ENCODE measurements at places on chromosomes 13 and 19. TPM values are rescaled to one million over a fixed set of nuclear protein-coding genes. Genes with fewer than 3 reads are reported as not detected.

Gene FOXA3
- 0.09 TPM for total RNA-seq

Gene MAST1
- 1.3 TPM for total RNA-seq

DNA sequence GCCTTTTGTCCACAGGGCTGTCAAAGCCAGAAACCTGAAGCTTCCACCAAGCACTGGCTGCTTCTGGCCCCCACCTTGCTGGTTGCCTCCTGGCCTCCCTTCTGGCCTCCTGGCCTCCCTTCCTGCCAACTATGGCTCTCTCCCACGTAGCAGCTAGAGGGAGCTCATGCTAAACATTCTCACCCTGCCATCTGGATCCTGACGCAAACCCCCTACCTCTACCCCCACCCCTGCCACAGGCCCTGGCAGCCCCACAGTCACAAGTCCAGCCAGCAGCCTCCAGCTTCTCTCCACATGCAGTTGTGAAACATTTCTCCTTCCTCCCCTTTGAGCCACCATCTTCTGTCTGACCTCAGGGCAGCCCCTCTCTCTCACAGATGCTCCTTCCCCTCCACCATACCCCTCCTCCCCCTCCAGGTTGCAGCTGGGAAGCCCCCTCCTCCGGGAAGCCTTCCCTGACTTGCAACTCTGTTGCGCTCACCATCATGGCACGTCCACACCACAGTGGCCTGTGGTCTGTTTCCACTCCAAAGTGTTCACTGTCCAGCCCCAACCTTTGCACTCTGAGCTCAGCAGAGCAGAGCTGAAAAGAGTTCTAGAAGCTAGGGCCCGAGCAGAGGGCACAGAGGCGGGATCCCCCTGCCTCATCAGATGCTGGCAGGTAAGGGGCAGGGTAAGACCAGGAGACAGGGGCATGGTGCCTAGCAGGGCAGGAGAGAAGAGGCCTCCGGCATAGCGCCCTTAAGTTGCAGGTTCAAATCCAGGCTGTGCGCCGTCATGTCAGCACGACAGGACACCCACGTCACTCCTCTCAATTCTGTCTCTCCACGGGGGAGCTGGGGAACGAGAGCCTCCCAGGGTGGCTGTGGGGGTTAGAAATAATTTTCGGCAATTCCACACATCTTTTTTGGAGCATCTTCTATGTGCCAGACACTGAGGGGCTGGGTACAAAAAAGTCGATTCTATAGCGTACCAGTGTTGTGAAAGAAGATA lies 7.3 kb downstream of the ADGRL1 start:
- DNase-seq, result no peak

Gene LGALS13
- total RNA-seq, result not detected

GRCh38 chr13:106038752-106039151 lies 496.7 kb downstream of the EFNB2 start:
- DNase-seq, result no peak

DNA sequence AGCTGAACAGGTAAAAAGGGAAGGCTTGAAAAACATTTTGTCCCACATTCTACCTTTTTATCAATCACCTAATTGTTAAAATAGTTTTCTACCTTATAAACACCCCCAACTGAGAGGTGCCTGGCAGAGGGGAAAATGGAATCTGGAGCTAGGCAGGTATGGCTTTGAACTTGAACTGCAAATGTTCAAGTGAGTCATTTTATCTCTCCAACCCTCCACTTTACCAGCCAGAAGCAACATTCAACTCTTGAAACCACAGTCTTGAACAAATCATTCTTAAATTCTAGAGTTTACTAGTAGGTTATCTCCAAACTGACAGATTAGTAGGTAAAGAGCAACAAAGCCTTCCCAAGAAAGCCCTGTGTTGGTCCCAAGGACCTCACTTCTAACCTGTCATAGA lies 116.9 kb downstream of the ABCC4 start:
- DNase-seq, result no peak

Gene PTGIR
- not detected for total RNA-seq

- no peak for DNase-seq
These were observed 13.4 kb upstream of the TUBGCP3 start for GRCh38 chr13:112601371-112601770.

Gene LCP1
- total RNA-seq, result 177 TPM

GRCh38 chr13:93752541-93752940 lies 525.9 kb downstream of the GPC6 start:
- DNase-seq, result no peak

DNA sequence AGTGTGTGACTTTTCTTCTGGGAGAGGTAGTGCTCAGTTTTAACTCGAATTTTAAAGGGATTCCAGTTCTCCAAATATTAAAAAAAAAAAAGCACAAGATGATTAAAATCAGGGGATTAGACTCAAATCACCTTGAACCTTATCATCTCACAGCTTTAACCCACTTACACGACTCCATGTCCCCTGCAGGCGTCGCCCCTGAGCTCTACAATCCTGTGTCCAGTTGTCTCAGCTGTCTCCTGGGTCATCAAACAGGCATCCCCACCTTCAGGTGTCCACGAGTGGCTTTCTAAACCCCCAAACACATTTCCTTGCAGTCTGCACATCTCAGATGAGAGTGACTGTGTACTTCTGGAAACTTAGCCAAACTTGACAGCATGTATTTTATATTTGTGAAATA lies 14.1 kb downstream of the ZNF808 start:
- no peak for DNase-seq

Gene ERFL
- 1.9 TPM for total RNA-seq

GRCh38 chr13:77001963-77002587 lies 10.2 kb downstream of the CLN5 start:
- no peak for DNase-seq

Gene PEAK3
- 0.27 TPM for total RNA-seq

DNA sequence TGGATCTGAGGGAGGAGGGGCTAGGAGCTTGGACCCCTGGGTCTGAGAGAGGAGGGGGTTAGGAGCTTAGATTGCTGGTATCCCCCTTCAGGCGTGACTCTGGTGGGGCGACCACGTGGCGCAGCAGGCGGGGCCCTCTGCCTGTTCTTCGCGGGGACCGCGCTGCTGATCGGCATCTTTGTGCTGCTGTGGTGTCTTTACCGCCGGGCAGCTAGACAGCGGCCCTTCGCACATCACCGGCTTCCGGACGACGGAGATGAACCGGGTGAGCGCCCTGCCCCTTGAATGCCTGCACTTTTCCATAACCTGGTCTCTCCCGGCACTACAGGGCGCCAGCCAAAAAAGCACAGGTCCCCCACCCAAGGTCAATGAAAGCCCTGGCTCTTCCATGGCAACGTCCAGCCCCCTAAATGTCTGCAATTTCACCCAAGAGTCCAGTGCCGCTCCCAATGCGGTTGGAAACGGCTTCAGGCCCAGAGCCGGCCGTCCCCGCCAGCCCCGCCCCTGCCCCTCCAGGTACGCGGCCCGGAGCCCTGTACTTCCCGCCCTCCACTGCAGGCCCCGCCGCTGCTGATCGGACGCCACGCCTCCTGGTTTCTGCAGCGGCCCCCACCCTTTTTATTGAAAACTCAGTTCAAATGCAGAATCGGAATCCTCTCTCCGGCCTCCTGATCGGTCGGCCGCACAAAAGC lies 2.8 kb downstream of the GFY start:
- no peak for DNase-seq

DNA sequence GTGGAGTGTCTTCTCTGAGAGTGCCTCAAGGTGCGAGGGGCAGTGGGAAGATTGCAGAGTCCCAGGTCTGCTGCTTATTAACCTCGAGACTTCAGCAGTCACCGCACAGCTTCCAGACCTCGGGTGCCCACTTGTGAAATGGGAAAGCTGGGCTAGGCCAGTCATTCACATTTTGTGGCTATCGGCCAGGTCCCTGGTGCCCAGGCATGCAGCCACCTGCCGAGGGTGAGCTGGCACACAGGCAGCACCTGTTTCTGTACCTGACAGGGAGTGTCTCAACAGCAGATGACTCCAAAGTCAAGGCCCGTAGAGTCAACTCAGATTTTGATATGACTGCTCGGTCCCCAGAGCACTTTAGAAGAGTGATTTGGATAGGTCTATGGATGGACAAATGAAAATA lies 21.9 kb downstream of the UQCRFS1 start:
- no peak for DNase-seq

Gene MUC16
- total RNA-seq, result 1.2 TPM

Measured in prostate gland (tissue), 2 donors.